Activated naive CD4-positive, alpha-beta T cell treated with anti-CD3 and anti-CD28 coated beads, Interleukin-2, amount 10 ng/mL, durations not matched to agents 7 days and 5 days (primary cell): ENCODE measurements at places on chromosomes 4 and X.

GRCh38 chr4:131366714-131367113 lies 1782.4 kb upstream of the PCDH10 start:
- DNase-seq: no peak

GRCh38 chr4:111989817-111990216 lies 155.4 kb upstream of the FAM241A start:
- no peak for DNase-seq

GRCh38 chrX:23327104-23327503 lies 7.5 kb upstream of the PTCHD1 start:
- no peak for DNase-seq

DNA sequence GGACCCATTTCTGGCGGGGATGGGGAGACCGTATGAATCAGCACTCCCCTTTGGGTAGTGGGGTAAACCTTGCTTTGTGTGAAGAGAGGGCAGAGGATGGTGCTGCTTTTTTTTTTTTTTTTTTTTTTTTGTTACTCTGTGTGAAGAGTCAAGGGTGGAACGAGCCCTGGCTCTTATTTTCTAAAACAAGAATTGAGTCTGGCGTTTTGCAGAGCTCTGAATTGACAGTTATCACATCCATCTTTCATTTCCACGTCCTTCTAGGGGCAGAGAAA lies 1.2 kb downstream of the SLAIN2 start:
- DNase-seq: no peak

DNA sequence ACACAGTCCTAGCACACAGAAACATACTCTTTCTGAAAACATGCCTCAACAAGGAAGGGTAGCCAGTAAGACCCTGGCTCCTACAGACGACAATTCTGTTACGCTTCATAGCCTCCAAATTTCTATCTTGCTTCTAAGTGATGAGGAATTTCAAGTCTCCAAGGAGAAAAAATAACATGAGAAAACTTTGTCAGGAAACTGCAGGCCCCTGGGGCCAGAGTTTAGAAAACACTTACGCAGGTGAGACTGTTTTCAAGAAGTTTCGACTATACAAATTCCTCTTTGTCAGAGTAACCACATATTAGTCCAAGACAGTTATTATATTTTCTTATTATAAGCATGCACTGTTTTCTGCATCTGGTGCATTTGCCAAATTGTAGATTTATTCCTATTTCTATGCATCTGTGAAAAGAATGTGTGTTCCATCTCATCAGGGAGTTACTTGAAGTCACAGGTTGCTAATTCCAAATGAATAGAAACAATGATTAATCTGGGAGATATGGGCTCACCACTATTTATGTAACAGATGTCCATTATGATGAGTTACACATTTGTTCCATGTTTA lies 30.3 kb upstream of the HCCS start:
- DNase-seq: no peak

DNA sequence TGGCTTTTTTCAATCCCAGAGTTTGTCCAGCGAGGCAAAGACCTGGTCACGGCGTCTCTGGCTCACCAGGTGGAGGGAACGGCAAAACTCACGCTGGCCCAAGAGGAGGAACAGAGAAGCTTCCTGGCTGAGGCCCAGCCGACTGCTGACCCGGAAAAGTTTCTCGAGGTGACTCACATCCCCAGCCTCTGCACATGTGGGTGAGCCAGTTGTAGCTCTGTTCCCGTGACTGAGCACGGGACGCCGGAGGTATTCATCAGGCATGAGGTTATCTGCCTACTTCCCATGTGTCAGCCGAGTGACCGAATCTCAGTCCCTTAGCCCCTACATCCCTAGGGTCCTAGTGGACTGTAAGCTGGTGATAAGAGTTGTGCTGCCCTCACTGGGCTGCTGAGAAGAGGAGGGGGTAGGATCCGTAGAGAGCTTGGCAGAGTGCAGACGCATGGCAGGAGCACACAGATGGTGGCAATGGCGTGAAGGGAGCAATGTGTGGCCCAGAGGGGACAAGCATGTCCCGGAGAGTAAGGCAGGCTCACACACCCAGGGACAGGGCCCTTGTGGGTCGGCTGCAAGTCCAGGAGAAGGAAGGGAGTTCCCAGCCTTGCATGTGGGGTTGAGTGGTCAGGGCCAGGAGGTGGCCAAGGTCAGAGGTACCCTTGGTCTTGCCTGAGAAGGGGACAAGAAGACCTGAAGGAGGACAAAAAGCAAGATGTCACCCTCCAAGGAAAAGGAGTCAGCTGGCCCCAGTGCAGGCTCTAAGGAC lies 42.9 kb downstream of the EVC start:
- DNase-seq: no peak

- DNase-seq: no peak
Measured at GRCh38 chr4:95508421-95508820, 40.4 kb downstream of the UNC5C start.

DNA sequence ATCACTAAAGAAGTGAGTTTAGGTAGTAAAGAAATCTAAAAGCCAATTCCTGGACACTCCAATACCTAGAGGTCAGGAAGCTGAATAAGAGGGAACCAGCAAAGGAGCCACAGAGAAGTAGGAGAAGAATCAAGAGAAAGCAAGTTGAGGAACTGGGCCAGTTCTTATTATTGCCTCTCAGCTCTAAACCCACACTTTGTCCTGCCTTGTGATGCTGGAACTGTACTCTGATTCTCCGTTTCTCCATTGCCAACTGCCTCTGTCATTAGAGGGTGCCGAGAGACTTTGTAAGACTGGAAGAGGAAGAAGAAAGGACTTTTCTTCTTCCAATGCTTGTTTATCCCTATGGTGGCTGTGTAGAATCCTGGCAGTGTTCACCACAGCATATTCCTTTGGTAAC lies 38.6 kb downstream of the NSUN7 start:
- DNase-seq: no peak

DNA sequence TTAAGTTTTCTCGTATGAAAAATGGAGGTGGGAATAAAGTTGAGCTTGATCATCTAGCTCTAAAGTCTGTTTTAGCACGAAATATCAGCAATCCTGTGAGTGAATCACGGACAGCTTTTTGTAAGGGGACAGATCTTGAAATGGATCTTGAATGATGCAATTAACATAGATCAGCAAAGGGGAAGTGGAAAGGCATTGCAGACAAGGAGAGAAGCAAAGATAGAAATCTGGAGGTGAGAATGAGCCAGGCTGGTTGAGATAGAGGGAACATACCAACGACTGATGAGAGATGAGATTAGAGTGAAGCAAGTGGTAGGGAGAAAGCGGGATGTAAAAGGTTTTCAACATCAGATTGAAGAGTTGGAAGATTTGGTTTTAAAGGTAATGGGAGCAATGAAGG lies 4.6 kb upstream of the DGKK start:
- DNase-seq: no peak

GRCh38 chrX:37912777-37913176 lies 65.4 kb upstream of the DYNLT3 start:
- DNase-seq: no peak

- no peak for DNase-seq
Measured at GRCh38 chrX:152412105-152412504, 39.0 kb downstream of the GABRA3 start.

- DNase-seq: no peak
Measured at GRCh38 chrX:126137899-126138298, 28.2 kb downstream of the DCAF12L2 start.

DNA sequence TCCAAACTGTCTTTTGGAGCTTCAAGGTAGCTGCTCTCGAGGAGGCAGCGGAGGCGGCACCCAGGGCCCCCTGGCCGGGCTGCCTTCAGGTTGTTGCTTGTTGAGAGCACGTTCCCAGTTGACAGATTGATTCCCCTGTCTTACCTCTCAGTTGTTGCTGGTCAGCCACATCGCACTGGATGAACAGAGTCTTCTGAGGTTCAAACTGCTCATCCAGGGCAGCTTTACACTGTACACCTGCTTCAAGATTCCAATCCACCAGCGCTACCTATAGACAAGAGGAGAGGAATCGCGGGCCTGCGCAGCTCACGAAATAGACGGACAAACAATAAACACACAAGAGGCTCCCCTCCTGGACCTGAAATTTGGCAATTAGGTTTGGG lies 497 bp downstream of the HPGD start:
- DNase-seq: peak; percentile 29

DNA sequence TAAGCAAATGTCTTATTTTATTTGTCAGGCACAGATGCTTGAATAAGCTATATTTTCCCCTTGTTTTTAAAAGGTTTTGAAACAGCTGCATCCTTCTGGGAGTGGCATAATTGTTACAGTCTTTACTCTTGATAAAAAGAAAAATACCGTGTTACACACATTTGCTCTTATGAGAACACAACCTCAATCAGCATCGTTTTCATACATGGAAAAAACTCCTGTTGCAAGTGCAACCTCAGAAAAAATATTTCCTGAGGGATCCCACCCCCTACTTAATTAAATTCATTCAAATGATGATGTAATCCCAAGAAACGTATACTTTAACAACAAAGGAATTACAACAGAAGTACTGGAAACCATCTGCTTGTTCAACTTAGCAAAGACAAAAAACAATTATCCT lies 58.6 kb downstream of the SMAD1 start:
- DNase-seq: no peak

- peak; percentile 20 for DNase-seq
Measured at GRCh38 chr4:95547715-95548471, 880 bp downstream of the UNC5C start.

DNA sequence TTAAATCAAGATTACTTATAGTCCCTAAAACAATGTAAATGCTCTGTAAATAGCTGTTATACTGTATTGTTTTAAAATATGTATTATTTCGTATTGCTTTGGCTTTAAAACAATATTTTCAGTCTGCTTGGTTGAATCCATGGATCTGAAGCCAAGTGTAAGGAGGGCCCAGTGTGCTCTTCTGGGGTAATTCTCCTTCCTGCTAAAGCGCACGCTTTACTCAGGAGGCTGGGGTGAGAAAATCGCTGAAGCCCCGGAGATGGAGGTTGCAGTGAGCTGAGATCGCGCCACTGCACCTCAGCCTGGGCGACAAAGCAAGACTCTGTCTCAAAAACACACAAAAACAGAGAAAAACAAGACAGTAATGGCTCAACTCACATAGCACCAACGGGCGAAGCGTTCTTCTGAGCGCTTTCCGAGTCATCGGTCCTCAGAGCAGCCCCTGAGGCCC lies 391 bp upstream of the IDUA start:
- DNase-seq: no peak

- DNase-seq: no peak
Measured at GRCh38 chrX:39911278-39911897, 186.4 kb downstream of the BCOR start.

- DNase-seq: no peak
Measured at GRCh38 chrX:44997888-44998287, 124.9 kb downstream of the KDM6A start.

- DNase-seq: no peak
Measured at GRCh38 chrX:100745806-100746537, 14.1 kb upstream of the SYTL4 start.

GRCh38 chr4:174215961-174216680 lies 67.3 kb downstream of the FBXO8 start:
- no peak for DNase-seq

DNA sequence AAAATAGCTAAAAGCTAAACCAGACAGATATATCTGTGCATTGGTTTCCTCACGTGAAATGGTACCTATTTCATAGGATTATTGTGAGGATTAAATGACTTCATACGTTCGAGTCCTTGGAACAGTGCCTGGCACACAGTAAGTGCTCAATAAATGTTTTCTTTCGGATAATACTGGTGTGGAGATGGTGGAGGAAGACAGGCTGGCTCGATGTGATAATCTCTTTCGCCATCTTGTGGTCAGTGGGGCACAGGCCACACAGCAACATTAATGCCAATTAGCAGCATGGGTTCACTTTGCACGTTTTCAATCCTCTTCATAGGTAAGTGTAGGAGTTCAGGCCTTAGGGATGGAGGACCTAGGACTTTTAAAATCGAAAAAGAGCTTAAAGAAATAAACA lies 9.3 kb downstream of the PAGE4 start:
- DNase-seq: peak; percentile 22

- no peak for DNase-seq
Measured at GRCh38 chrX:53190363-53190960, 34.5 kb downstream of the KDM5C start.

- DNase-seq: no peak
Measured at GRCh38 chr4:26052663-26053541, 138.9 kb downstream of the SMIM20 start.

DNA sequence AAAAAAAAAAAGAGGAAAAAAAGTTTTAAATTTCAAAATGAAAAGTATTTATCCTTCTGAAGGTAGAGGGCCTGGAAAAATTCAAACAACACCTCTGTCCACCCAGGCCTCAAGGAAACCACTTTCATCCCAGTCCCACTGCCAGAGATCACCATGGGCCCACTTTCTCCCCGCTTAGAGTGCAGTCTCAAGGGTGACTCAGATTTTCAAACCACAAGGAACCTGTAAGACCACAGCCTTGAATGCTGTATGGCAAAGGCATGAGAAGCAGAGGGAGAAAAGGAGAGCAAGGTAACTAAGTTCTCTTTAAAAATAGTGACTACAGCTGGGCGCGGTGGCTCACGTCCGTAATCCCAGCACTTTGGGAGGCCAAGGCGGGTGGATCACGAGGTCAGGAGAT lies 87.9 kb upstream of the PACRGL start:
- no peak for DNase-seq

GRCh38 chrX:53188763-53189162 lies 36.2 kb downstream of the KDM5C start:
- DNase-seq: no peak

DNA sequence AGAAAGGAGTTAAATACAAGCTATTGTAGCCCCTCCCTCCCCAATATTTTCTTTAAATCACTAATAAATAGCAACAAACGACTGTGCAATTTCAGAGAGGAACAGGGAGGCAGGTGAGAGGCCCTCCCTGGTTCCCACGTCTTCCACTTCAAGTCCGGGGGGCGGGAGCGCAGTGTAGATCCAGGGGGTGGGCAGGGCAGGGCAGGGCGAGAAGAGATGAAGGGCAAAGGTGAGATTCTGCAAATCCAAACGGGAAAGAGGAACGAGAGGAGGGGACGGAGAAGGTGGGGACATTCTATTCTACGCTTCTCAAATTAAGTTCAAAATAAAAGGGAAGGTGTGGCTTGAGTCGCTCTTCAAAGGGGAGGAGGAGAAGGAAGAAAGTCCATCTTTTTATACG lies 6.8 kb downstream of the NKX6-1 start:
- DNase-seq: no peak

GRCh38 chr4:93232883-93233282 lies 595.7 kb upstream of the ATOH1 start:
- no peak for DNase-seq

DNA sequence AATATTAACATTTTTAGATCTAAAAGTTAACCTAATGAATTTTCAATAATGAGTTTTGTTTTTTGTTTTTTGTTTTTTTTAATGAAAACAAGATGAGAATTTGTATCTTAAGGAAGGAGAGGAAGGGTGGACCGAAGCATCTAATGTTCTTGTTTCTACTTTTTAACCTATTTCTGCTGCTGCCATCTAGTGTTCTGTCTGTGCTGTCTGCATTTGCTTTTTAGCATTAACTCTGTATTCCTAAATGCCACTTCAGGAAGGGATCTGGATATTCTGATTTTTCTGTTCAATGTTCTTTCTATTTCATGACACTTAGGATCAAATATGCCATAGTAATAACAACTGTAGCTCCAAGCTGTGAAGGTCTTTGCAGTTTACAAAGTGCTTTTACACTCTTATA lies 161.7 kb downstream of the BRWD3 start:
- DNase-seq: no peak
